ENCODE measurements at places on chromosomes 13 and 19. TPM values are rescaled to one million over a fixed set of nuclear protein-coding genes. Genes with fewer than 3 reads are reported as not detected.

Gene ATP8A2
- total RNA-seq, result 0.97 TPM

Gene CKAP2
- 37.4 TPM for total RNA-seq

Gene RASA3
- total RNA-seq, result 22.1 TPM

Gene LRRC4B
- not detected for total RNA-seq

Gene B3GNT8
- 0.61 TPM for total RNA-seq

Gene CACNG6
- not detected for total RNA-seq

Gene BTBD2
- 24.8 TPM for total RNA-seq

Gene LRRC63
- total RNA-seq, result 0.48 TPM

Gene DHDH
- 0.67 TPM for total RNA-seq

Gene TEKTIP1
- 0.67 TPM for total RNA-seq

Gene SERP2
- 0.53 TPM for total RNA-seq

Gene PSG5
- total RNA-seq, result not detected

Gene PABPC3
- 0.57 TPM for total RNA-seq

Gene NXNL1
- total RNA-seq, result not detected

Gene LILRB5
- not detected for total RNA-seq

Gene CFD
- 1.7 TPM for total RNA-seq

Gene VPS36
- 36.5 TPM for total RNA-seq

Gene TMIGD2
- 7.6 TPM for total RNA-seq

Gene BCAM
- not detected for total RNA-seq

Gene DZIP1
- total RNA-seq, result 0.42 TPM

Gene NOVA2
- not detected for total RNA-seq

All from activated CD8-positive, alpha-beta memory T cell treated with anti-CD3 and anti-CD28 coated beads for 36 hours (primary cell).